Progenitor cell of endocrine pancreas (in vitro differentiated cells): ENCODE measurements at places on chromosomes 7 and 10. TPM values are rescaled to one million over a fixed set of nuclear protein-coding genes. Genes with fewer than 3 reads are reported as not detected.

CTAGE8 gene
- 7.2 and 8.9 TPM in 2 replicates for total RNA-seq

HTR5A gene
- total RNA-seq: not detected in 2 replicates

SLC18A2 gene
- total RNA-seq: 0.17 and 0.20 TPM in 2 replicates

SFMBT2 gene
- total RNA-seq: 8.2 and 9.1 TPM in 2 replicates

FGFBP3 gene
- 5.9 and 6.2 TPM in 2 replicates for total RNA-seq

SH3PXD2A gene
- 25.5 and 28.0 TPM in 2 replicates for total RNA-seq

PIP gene
- total RNA-seq: not detected in 2 replicates

TRIM50 gene
- total RNA-seq: 10.9 and 11.2 TPM in 2 replicates

HOXA2 gene
- total RNA-seq: 17.9 and 18.6 TPM in 2 replicates

GIMAP6 gene
- total RNA-seq: not detected in 2 replicates

ADGRA1 gene
- total RNA-seq: 1.1 and 1.2 TPM in 2 replicates

UTF1 gene
- total RNA-seq: not detected in 2 replicates

ZNF503 gene
- total RNA-seq: 31.7 and 33.7 TPM in 2 replicates

UPK3BL1 gene
- total RNA-seq: 18.9 and 19.2 TPM in 2 replicates

GNGT1 gene
- total RNA-seq: not detected in 2 replicates

CLDN3 gene
- 49.0 and 49.9 TPM in 2 replicates for total RNA-seq

CNNM1 gene
- 0.36 and 0.38 TPM in 2 replicates for total RNA-seq

MAGI2 gene
- total RNA-seq: 11.4 and 13.4 TPM in 2 replicates

TDRD1 gene
- total RNA-seq: not detected in 2 replicates

SPDYE3 gene
- not detected in 2 replicates for total RNA-seq

CARD11 gene
- 11.0 and 15.8 TPM in 2 replicates for total RNA-seq

ADAM12 gene
- total RNA-seq: 1.8 and 5.2 TPM in 2 replicates

STMP1 gene
- total RNA-seq: 63.3 and 64.0 TPM in 2 replicates

PON1 gene
- total RNA-seq: 0.91 and 2.3 TPM in 2 replicates

RPEL1 gene
- not detected in 2 replicates for total RNA-seq

DOCK4 gene
- total RNA-seq: 28.8 and 33.8 TPM in 2 replicates

CHAT gene
- total RNA-seq: 0.36 TPM in 1 of 2 replicates, not detected in the other

C7orf57 gene
- total RNA-seq: not detected in 2 replicates

CHRM2 gene
- total RNA-seq: not detected in 2 replicates

SPAM1 gene
- total RNA-seq: not detected in 2 replicates

LZTS2 gene
- total RNA-seq: 81.1 and 83.2 TPM in 2 replicates
